T-helper 2 cell (primary cell): ENCODE measurements at places on chromosomes 1 and 21.

GRCh38 chr21:38951095-38951730 lies 145.5 kb downstream of the ETS2 start:
- DNase-seq: no peak

DNA sequence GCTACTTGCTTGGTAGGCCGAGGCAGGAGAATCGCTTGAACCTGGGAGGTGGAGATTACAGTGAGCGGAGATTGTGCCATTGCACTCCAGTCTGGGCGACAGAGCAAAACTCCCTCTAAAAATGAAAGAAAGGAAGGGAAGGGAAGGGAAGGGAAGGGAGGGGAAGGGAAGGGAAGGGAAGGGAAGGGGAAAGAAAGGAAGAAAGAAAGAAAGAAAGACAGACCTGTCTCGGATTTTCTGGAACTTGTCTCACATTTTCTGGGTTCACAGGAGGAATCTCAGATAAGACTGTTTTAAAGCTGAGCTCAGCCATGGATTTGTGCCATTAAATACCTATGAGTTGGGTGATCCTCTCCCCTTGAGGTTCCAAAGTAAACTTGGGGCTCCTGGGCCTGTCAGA lies 12.9 kb downstream of the GSTM5 start:
- no peak for DNase-seq

DNA sequence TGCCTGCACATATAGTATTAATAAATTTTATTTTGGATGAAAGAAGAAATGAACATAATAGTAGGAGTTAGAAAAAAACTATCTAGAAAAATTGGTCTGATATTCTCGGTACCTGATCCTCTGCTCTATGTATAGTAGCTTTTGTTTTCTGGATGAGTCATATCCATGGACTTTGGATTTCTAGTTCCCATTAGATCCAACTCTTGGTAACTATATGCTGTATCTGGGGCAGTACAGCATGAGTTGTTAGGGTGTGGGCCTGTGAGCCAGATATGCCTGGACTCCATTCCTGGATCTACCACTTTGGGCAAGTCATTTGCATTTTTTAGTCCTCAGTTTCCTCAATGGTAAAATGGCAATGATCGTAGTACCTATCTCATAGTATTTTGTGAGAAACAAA lies 372.2 kb upstream of the PKN2 start:
- no peak for DNase-seq

- no peak for DNase-seq
Observed at GRCh38 chr1:22832414-22832786, 121.8 kb downstream of the EPHB2 start.

GRCh38 chr1:192002063-192002462 lies 156.2 kb upstream of the RGS18 start:
- no peak for DNase-seq
